ENCODE measurements at places on chromosomes 12 and 14.
A peak's percentile ranks its signal among the peaks of the same experiment; 100 is the strongest.

DNA sequence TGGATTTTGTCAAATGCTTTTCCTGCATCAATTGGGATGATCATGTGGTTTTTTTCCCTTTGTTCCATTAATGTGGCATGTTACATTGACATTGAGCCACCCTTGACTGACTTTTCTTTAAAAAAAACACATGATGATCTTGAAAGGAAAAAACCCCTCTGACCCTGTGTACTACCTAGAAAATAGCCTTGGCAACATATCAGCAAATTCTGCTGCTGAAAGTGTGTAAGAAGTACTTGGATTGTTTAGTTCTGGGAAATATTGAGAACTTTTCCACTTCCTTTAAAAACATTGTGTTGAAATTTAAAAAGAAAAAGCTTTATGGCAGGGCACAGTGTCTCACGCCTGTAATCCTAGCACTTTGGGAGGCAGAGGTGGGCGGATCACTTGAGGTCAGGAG lies 20.7 kb downstream of the ACACB start:
- no peak for DNase-seq

DNA sequence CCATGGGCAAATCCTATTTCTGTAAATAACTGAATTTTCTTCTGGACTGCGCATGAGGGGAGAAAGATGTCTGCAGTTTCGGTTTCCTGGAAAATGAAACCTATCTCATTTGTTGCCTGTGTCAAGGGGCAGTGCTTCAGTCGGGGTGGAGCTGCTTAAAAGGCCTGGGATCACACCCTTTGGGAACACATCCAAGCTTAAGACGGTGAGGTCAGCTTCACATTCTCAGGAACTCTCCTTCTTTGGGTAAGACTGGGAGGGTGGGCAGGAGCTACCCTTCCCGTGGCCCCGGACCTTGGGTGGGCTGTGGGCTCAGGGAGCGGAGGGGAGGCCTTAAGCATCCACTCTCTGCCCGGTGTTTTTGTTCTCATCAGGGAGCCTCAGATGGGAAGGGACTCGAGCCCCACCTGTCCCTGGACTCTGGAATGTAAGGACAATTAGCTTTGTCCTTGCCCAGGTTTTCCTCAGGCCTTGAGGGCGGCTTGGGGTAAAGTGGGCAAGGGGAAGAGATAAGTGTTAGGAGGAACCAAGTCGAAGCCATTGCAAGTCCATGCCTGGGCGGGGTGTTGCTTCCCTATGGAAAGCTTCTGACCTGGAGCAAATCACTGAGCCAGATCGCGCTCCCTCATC lies at the start of gene IFI27:
TSS of gene IFI27 (plus strand) at position 185 of the 630 bp plus-strand sequence.
- no peak for DNase-seq

DNA sequence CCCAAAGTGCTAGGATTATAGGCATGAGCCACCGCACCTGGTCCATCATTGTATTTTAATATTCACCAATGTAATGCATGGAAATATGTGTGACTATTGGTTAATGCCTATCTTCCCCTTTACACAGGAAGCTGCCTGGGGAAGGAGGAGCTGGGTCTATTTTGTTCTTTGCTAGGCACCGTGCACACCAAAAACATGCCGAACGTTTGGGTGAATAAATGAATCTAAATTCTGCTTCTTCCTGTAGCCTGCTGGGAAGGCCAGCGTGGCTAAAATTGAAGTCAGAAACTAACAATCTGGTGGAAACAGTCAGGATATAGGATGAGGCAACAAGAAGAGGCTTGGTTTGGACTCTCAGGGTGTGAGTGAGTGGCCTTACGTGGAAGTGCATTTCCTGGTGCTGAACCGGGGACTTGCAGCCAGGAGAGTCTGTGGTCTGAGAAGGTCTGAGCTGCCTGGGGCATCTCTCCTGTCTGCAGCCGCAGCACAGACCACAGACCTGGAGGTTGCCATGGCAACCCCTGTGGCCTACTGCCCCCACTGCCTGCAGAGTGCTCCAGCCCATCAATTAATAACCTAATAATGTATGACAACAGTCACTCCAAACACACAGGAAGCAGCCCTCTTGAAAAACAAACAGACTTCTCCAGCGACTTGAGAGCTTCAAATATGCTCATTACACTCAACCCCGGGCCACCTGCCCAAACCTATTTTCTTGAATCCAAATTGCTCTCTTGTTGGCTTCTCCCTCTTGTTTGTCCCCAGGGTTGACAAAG lies 5.5 kb upstream of the GPR68 start:
- DNase-seq, result peak; percentile 71

DNA sequence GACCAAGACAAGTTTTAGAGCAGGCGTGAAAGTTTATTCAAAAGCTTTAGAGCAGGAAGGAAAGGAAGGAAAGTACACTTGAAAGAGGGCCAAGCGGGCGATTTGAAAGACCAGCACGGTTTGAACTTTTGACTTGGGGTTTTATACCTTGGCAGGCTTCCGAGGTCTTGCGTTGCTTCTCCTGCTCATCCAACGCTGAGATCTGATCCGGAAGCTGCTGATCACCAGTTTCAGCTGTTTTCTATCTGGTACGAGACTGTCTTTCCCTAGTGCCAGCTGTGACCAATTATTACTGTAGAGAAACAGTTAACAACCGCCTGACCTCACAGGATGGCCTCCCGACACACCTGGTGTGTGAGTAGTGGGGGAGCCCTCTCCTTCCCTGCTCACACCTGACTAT lies 20.6 kb upstream of the SNRPF start:
- DNase-seq, result no peak

DNA sequence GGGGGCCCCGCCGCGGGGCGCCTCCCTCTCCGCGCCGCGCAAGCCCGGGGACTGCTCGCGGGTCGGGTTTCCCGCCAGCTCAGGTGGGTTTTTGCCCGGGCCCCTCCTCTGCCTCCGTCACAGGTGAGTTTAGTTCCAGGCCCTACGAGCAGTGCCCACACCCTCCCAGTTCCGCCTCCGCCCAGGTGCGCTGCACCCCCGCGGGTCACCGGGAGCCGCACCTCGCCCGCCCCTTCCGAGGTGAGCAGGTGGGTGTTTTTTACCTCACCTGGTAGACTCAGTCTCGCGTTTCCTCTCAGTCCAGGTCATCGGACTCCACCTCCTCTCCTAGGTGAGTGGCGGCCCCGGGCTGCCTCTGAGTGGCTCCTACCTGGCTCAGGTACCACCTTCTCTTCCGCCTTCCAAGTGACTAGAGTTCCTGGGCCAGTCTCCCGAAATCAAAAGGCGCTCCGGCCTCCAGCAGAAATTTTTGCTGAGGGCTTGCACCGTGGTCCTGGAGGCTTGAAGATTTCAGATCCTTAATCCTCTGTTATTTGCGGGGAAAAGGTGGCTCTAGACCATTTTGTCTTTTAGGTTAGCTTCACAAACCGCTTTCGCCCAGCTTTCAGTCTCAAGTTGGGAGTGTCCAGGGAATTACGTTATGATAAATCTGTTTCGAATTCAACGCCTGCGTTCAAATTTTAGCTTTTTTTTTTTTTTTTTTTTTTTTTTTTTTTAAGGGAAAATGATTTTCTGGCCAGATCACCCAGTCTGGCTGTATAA lies at the start of gene TMEM30B:
TSS of gene TMEM30B (minus strand) at position 153 of the 762 bp plus-strand sequence. CDS start 191 bp downstream, outside the sequence.
- DNase-seq, result no peak

DNA sequence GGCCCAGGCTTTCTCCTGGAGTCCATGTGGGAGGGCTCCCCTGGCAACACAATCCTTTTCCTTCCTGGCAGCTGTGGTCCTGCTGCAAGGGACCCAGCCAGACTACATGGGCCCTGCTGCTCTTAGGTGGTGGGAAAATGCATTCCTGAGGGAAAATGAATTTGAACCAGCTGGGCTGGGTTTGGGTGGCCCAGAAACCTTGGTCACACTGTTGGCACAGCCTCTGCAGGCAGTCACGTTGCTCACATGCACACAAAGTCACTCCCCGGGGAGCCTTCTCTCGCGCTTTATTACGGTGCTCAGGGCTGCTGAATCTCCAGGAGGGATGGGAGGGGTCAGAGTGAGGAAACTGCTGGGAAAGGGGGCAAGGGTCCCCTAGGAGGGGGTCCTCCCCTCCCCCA lies 17.2 kb downstream of the PLEKHG3 start:
- no peak for DNase-seq

DNA sequence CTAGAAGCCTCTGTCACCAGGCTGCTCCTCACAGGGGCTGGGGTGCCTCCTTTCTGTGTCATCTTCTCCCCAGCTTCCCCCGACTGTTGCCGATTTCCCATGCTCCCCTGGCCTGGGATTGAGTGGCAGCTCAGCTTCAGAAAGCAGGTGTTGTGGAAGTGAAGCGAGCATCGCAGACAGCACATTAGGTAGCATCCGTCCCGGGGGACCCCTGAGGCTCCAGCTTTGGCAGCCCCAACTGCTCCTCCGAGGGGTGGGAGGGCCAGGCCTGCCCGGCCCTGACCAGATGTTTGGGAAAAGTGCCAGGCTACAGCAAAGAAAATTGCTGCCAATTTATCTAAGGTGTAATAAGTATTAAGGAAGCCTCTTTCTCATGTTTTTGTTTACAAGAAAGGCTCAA lies 1045.6 kb downstream of the BCL11B start:
- no peak for DNase-seq

- DNase-seq, result peak; percentile 77
Measured at GRCh38 chr14:73743431-73743931, 29.3 kb upstream of the PNMA1 start.

DNA sequence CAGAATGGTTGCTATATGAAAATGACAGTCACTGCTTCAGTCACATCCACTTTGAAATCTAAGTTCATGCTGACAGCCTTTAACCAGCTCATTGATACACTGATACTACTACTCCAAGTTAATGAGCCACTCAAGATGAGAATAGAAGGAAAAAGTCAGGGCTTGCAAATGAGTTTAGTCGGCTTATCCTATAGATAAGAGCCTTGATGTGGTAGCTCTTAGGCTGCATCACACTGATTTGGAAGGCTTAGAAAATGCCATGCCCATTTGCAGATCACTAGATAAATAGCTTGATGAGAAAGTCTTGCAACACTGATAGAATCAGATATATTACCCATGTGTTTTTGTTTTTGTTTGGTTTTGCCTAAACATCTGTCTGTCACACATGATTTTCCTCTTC lies 251.4 kb upstream of the ATXN7L3B start:
- DNase-seq, result no peak

DNA sequence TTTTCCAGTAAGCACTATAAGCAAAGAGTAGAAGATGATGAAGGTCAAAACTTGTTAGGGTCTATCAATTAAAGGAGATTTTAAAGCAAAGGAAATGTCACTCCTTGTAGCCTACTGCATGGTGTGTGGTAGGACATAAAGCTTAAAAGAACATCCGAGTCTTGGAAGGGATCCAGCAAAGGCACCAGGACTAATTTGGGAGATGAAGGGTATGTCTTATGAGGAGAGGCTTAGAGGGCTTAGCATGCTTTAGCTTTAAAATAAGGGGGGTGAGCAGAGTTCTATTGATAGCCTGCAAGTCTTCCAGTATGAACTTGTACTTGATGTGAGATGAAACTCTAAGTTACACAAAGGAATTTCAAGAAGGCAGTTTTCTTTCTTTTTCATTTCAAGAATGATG lies 11.8 kb upstream of the MYBPC1 start:
- no peak for DNase-seq

- DNase-seq, result no peak
Measured at GRCh38 chr12:102776041-102776440, 141.0 kb downstream of the PAH start.

GRCh38 chr12:57775563-57776246 lies 3.3 kb downstream of the EEF1AKMT3 start:
- peak; percentile 54 for DNase-seq

Data from CD14-positive monocyte (primary cell).